Stimulated activated CD4-positive, alpha-beta T cell treated with anti-CD3 and anti-CD28 coated beads, Interleukin-12 subunit alpha, Interleukin-12 subunit beta, amount 100 ng/mL, for 24 hours (primary cell): ENCODE measurements at places on chromosomes 3 and 15.

GRCh38 chr3:116067326-116067725 is 378.0 kb downstream of the LSAMP start:
- no peak for DNase-seq

- no peak for DNase-seq
Measured at GRCh38 chr3:134871818-134872217, 76.8 kb downstream of the EPHB1 start.

DNA sequence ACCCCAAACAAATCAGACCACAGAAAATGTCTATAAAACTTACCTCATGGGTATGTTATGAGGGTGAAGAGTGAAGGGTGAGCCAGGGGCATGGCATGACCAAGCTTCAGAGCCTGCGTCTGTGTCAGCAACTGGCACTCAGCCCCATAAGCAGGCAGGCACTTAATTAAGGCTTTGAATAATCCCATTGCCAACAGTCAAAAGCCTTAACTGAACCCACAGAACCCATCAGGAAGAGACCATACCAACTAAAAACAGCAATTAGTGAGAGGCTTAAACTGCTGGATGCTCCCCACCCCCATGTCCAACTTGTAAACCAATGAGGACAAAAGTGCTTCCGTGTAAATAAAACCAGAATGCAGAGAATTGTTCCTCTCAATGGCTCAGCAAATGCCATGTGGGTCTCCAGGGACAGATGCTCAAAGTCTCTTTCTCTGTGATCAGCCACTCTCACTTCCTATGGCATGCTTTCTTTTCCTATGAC is 126.0 kb downstream of the MYLK start:
- DNase-seq, result no peak

- no peak for DNase-seq
Measured at GRCh38 chr3:51813539-51813938, 34.5 kb upstream of the IQCF6 start.
